ENCODE measurements at places on chromosomes 12 and 14.

GRCh38 chr14:51521764-51522163 is 129.9 kb upstream of the FRMD6 start:
- peak; percentile 60 for DNase-seq

DNA sequence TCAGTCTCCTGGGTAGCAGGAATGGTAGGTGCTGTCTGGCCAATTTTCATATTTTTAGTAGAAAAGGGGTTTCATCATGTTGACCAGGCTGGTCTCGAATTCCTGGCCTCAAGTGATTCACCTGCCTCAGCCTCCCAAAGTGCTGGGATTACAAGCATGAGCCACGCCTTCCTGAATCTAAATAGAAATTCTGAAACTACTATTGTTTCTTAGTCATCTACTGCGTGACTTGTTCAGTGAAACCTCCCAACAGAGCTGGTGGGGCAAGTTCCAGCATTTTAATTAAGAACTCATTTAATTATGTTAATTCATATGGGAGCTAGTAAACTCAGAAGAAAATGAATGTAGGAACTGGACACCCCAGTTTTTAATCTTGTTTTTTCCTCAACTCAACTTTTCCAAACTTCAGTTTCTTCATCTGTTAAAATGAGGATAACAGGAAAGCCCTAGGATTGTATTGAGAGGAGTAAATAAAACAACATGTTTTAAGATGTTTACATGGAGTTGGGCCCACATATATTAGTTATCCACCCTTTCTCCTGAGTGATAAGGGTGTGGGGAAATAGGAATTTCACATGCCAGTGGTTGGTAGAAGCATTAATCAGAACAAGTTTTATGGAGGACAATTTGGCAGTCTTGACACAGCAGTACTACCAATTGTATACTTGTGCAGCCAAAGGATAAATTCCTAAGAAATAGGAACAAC is 335.8 kb upstream of the E2F7 start:
- no peak for DNase-seq

DNA sequence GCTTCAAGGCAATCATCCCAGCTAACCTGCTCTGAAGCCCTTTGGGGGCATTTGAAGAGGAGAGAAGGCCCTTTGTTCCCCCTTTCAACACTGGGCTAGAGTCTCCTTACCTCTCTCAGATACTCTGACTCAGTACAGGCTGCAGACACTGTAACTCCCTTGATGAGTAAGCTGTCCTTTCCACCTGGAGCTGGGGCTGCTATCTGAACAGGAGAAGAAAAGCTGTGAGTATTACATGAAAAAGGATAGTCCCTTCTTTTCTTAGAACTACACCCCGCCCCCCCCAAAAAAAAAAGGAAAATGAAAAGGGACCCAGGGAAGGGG is 186.6 kb upstream of the PLEKHG7 start:
- DNase-seq, result no peak

GRCh38 chr12:97093187-97093683 is 186.2 kb downstream of the NEDD1 start:
- DNase-seq, result no peak

DNA sequence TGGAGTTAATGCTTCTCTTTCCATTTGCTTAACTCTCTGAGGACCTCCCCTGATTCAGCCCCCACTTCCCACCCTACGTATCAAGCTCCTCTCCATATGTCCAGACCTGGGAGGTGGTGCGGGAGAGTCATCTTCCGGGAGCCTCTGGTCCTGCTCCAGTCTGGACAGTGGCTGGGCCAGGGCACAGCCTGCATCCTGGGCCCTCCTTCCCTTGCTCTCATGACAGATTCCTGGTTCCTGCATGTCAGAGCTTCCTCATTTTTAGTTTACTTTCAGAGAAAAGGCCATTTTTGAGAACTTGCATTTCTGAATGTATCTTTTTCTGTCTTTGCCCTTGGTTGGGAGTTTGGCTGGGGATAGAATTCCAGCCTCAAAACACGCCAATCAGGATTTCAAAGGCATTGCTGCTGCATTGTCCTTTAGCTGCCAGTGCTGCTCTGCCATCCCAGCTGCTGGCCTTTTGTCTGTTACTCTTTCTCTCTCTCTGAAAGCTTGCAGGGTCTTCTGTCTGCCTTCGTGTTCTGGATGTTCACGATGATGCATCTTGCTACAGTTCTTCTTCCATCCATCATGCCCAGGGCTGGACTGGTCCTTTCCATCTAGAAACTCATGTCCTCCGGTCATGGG is 54.7 kb downstream of the SLC6A12 start:
- no peak for DNase-seq

DNA sequence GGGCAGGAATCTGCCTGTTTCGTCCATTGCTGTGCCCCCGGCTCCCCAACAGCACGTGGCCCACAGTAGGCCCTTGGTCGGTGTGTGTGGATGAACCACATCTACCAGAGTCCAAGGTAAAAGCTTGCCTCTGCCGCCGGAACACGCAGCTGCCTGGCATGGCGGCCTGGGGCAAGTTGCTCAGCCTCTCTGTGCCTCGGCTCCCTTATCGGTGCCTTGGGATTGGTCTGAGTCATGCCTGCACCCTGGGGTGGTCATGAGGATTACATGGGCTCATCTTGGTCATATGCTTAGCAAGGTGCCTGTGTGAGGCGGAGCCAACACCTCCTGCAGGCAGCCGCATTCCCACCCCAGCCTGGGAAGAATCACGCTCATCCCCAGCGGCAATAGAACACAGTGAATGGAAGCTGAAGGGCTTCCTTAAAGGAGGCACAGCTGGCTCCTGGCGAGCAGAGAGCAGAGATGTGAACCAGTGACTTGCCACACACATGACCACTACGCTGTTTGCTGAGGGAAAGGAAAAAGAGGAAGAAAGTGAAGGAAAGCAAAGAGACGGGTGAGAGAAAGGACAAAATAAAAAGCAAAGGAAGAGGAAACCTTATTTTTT is 5.5 kb upstream of the SCARB1 start:
- no peak for DNase-seq

- no peak for DNase-seq
These were observed 235.9 kb upstream of the KITLG start for GRCh38 chr12:88816201-88816600.

DNA sequence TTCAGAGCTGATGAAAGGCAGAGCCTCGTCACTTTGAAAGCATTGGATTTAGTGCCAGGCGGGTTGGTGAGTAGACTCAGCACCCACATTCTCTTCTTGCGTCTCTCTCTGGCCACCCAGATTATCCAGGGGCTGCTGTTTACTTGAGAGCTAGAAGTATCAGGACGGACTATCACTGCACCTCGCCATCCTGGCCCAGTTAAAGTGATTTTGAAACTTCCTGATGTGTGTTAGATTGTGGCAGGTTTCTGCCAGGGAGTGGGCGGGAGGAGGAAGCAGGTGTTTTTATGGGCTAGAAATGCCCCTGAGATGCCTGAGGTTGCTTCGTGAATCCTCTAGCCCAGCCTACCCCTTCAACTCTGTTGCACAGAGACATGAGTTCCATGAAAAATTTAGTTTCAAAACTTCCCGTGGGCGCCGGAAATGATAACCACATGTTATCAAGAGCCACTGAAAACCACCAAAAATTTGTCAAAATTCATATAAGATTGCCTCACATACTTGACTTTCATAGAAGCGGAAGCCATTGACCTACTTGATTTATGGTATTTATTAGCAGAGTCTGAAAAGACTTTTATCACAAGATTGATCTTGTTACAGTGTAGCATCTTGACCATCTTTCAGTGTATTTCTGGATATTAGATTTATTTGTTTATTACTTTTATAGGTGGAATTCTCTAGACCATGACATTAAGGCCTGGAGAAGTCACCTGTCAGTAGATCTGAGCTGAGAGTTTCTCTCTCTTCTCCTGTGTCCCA is 466.0 kb downstream of the RAD51B start:
- DNase-seq, result no peak

DNA sequence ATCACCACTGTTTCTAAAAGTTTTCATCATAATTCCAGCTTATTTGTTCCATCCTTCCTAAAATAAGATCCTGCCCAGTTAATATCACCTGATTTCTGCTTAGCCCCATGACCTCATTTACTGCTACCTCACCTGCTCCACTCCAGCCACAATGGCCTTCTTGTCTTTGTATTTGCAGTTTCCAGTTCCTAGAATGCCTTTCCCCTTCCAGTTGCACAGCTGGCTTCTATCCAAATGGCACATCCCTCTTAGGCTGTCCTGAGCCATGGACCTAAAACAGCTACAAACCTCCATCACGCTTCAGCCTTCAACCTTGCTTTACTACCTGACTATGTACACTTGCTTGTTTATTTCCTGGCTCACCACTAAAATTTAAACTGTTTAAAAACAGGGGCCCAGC is 6.5 kb upstream of the LGMN start:
- DNase-seq, result no peak

GRCh38 chr14:95496690-95497259 is 19.7 kb downstream of the SYNE3 start:
- no peak for DNase-seq

DNA sequence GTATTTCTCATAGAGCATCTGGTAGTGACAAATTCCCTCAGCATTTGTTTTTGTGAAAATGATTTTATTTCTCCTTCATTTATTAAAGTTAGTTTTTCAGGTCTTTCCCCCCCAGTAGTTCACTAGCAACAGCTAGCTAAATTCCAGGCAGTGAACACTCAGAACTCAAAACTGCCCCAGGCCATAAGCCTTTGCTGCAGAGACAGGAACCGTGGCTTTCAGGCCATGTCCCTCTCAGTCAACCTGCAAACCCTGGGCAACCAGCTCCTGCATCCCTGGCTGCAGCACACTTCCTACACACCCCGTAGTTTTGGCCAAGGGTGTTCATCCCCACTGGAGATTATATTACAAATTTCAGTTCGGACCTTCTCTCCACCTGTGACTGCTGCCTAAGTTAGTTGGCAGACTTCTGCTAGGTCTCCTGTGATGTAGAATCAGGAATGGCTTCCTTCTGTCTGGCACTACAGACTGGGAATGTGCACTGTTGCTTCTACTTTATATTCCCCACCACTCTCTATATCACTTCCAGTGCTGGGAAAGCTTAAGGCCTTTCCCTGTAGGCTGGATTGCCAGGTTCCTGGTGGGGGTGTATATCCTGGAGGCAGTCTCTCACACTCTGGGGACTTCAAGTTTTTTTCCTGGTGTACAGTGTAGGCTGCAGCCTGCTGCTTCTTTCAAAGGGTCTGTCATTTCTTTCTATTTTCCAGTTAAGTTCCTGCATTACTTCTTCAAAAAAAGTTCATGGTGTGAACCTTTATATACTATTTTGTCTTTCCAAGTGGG is 924.4 kb upstream of the LRFN5 start:
- no peak for DNase-seq

GRCh38 chr12:52558781-52559445 is 6.0 kb upstream of the KRT71 start:
- no peak for DNase-seq

- DNase-seq, result no peak
These were observed 639 bp downstream of the FZD10 start for GRCh38 chr12:130162745-130163460.

GRCh38 chr12:33438025-33438772 is 1.4 kb downstream of the SYT10 start:
- DNase-seq, result no peak

DNA sequence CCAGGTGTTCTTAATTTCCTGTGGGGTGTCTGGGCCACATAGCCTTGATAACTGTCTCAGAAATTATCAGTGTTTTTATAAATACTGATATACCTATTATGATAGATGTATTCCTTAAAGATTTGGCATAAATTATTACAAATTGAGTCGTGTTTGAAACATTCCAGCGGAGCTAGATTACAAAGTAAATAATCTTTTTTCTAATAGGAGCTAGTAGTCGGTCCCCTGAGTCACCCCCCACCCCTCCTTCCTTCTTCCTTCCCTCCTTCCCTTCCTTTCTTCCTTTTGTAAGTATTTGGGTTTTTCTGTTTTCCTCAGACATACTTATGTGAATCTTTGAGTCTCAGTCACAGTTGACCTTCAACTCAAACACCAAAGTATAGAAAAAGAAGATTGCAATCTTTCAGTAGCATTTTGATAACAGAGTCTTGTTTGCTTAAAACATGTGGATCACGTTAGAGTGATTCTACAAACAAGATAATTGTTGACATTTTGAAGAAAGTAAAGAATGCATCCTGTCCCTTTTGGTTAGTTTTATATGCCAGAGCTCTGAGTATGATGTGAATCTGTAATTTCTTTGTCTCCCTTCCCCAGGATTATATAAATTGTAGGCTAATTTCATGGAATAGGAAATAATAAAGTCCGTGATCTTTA is 264.0 kb downstream of the FUT8 start:
- DNase-seq, result no peak

GRCh38 chr12:92362785-92363184 is 217.1 kb upstream of the BTG1 start:
- DNase-seq, result no peak

- no peak for DNase-seq
These were observed 2.1 kb downstream of the TARBP2 start for GRCh38 chr12:53502983-53503728.

DNA sequence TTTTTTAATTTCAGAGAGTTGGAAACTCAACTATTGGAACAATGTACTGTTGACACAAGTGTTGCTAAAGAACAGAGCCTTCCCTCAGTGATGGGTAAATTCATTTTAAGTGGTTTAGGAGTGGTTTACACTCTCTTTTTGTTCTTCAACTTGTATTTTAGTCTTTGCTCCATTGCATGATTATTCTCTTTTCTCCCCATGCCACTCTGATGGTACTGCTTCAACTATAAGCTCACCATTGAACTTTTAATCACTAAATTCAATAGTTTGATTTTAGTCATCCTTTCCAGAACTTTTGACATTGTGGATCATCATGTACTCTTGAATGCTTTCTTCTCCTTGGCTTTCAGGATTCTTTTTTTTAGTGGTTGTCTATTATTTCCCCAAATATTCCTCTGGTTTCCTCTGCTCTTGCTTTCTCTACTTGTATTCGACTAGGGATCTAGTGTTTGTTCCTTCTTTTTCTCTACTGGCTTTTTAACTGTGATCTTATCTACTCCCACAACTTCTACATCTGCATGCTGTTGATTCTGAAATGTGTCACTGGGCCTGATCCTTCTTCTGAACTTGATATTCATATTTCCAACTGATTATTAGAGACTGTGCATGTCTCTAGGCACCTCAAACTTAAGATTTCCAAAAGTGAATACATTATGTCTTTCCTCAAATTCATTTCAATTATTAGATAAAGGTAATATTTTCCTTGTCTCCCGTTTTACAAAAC is 15.4 kb downstream of the ACTR10 start:
- no peak for DNase-seq

DNA sequence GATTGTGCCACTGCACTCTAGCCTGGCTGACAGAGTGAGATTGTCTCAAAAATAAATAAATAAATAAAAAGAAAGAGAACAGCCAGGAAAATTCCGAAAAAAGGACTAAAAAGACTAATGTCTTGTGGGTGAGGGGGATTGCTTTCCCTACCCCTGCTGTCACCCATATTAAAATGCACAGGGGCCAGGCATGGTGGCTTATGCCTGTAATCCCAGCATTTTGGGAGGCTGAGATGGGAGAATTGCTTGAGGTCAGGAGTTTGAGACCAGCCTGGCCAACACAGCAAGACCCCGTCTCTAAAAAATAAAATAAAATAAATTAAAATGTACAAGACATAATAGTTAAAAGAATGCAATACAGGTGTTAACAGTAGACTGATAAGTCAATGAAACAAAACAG is 6.1 kb downstream of the DHRS1 start:
- DNase-seq, result no peak

GRCh38 chr14:20969336-20969735 is 14.0 kb downstream of the RNASE2 start:
- no peak for DNase-seq

- no peak for DNase-seq
These were observed 67.5 kb downstream of the RTN1 start for GRCh38 chr14:59803052-59803540.

Data from skeletal muscle cell (primary cell).